ENCODE measurements at places on chromosomes 3 and 15. TPM values are rescaled to one million over a fixed set of nuclear protein-coding genes. Genes with fewer than 3 reads are reported as not detected.

- DNase-seq: no peak
Observed at GRCh38 chr15:71396536-71397125, 281.4 kb downstream of the THSD4 start.

GPR62 gene
- total RNA-seq: not detected

GRCh38 chr15:93495799-93496637, 407.0 kb upstream of the RGMA start:
- no peak for DNase-seq

STX19 gene
- total RNA-seq: 7.5 TPM

- DNase-seq: no peak
Observed at GRCh38 chr15:89105147-89105546, 16.9 kb downstream of the ABHD2 start.

TLR9 gene
- not detected for total RNA-seq

GRCh38 chr15:89725064-89725463, 26.0 kb downstream of the MESP1 start:
- no peak for DNase-seq
